Substantia nigra (tissue), 51 donors: ENCODE measurements at places on chromosomes 6 and 20.

GRCh38 chr6:53703047-53703446 lies 37.5 kb upstream of the KLHL31 start:
- DNase-seq = no peak

DNA sequence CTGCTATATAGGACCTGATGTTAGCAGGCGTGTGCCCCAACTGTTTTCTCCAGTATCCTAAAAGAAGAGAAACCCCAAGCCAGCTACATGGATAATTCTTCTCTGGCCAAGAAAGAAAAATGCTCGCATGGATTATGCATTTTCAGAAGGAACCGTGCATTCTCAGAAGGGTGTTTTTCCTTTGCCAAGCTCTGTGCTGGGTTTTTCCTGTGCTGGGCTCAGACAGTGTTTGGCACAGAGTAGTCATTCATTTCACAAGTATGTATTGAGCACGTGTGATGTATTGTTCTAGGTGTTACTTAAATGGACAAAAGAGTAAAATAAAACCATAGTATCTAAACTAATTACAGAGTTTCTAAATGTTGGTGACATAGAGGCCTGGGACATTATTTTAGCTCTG lies 62.7 kb upstream of the ZNF133 start:
- DNase-seq = no peak

DNA sequence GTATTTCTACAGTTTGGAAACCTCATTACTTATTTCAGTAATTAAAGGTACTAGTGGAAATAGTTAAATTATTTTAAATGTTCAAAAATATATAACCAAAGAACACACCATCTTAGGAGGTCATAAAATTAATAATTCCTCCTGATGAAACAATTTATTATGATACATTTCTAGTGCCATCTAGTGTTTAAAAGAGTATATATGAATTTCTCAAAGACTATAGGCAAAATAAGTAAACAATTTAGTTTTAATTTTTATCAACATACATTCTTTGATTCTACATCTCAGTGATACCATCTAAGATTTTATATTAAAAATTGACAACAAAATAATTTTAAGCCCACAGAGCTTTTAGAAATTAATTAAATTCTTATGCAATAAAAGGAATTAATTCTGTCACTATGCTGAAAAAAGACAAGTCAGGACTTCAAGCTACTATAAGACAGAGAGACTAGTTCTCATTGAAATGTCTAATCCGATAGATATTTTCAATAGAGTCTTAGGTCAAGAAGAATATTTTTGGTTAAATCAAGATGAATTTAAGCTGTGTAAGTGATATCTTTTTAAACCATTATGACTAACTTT lies 107.8 kb upstream of the RNF217 start:
- DNase-seq = no peak

GRCh38 chr20:48352042-48352441 lies 475.8 kb downstream of the PREX1 start:
- DNase-seq = no peak

DNA sequence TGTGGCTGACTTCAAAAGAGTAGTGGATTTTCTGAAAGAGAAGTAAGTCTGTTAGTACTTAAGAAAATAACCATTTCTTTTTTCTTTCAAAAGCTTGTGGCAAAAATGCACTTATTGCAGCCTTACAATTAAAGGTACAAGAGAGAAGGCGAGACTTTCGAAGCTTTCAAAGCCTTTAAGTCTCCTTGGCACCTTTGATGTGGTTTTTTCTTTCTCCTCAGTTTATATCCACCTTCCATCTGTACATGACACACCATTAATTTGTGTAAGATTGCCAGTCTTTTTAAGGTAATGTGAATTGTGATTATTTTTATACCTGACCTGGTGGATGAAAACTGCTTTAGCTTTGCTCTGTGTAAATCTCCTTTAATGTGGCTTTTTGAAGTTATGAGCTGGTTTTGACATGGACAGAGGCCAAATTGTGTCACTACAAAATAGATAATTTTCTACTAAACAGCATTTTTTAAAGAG lies 466.1 kb downstream of the CDKAL1 start:
- no peak for DNase-seq

DNA sequence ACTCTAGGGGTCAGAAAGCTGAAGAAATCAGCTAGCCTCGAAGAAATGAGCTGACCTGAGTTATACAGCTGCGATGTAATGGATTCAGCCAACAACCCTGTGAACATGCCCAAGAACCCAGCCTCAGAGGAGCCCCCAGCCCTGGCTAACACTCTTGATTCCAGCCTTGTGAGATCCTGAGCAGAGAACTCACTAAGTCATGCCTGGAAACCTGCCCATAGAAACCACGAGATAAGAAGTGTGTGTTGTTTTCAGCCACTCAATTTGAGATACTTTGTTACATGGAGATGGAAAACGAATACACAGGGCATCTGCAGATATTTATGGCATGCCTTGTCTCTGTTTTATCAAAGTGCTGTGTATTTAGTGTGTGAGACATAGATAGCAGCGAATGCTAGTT lies 265.2 kb downstream of the QKI start:
- no peak for DNase-seq

- no peak for DNase-seq
Measured at GRCh38 chr6:154550779-154551178, 40.3 kb upstream of the CNKSR3 start.

GRCh38 chr6:24554474-24554873 lies 59.7 kb downstream of the ALDH5A1 start:
- DNase-seq = no peak

- DNase-seq = no peak
Measured at GRCh38 chr20:38165089-38165965, at the start of gene TGM2. Gene TGM2 (minus strand): TSS chr20:38165270. CDS start chr20:38165198, 72 bp downstream.

DNA sequence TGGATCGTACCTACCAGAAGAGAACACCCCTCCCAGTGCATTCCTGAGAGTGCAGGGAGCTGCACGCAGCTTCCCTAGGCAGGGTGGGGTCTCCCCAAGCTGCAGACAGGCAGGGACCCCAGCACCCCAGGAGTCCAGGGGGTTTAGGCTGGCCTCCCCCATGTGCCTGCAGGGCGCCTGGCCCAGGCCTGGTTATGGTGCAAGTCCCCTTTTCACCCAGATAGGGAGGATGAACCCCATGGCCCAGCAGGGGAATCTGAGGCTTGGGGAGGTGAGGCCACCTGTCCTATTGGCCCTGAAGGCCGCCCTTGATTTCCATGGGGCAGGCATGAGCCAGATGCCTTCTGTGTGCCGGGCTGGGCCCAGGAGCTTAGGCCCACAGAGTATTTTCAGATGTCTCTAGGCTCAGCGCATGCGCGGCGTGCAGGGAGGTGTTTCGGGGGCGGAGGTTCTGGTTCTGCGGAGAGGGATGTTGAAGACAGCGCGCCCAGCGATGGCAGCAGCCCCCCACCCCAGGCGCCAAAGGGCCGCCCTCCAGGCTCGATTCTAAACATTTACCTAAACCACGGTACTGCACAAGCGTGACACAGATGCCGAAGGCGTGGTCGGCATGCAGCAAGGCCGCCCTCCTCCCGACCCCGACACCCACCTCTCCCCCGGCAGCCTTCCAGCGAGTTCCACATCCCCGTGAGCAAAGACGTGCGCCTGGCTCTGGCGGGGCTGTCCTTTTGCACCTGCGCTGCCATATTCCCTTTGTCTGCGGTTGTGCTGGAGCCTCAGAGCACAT lies 29.4 kb downstream of the COL20A1 start:
- DNase-seq = no peak

- DNase-seq = no peak
Measured at GRCh38 chr6:139253656-139254055, 38.1 kb downstream of the TXLNB start.

DNA sequence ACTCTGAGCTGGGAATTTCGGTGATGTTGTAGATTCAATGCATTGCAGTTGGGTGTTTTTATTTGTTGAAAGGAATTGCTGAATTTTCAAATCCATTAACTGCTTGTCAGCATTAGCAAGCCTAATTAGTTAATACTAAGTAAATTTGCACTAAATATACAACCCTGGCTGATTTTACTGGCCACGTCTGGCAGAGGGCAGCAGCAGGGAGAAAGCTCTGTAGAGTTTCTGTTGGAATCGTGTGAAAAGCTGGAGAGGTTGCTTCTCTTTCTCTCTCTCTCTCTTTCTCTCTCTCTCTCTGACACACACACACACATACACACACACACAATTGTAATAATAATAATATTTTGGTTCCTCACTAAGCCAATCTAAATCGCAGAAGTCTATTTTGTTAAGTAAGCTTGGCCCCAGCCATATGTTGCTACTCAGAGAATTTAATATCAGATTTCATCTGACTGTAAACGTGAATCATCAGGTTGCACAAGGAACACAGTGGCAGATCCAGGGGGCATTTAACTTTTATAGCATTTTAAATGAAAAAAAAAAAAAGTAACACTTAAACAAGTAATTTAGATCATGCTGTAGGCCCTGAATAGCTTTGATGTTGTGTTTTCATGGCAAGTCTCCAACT lies 289.5 kb downstream of the ESR1 start:
- no peak for DNase-seq

GRCh38 chr6:2523061-2523460 lies 227.7 kb downstream of the MYLK4 start:
- no peak for DNase-seq

DNA sequence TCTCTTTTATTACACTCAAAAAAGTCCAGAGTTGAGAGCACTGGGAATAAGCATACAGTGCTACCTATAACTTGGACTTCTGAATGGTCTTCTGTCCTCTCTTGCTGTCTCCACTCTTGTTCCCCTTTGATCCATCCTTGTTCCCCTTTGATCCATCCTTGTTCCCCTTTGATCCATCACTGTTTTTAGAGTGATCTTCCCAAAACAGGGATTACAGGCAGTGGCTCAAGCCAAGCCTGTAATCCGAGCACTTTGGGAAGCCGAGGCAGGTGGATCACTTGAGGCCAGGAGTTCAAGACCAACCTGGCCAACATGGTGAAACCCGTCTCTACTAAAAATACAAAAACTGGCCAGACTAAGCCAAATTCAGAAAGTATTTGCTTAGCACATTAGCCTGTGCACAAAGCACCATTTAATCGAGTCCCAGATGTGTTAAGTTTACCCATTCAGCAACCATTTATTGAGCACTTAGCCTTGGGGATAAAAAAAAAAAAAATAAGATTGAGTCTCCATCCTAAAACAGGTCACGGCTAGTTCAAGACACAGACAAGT lies 65.0 kb upstream of the NHSL1 start:
- no peak for DNase-seq

- no peak for DNase-seq
Measured at GRCh38 chr20:20318365-20319161, 49.3 kb upstream of the INSM1 start.

DNA sequence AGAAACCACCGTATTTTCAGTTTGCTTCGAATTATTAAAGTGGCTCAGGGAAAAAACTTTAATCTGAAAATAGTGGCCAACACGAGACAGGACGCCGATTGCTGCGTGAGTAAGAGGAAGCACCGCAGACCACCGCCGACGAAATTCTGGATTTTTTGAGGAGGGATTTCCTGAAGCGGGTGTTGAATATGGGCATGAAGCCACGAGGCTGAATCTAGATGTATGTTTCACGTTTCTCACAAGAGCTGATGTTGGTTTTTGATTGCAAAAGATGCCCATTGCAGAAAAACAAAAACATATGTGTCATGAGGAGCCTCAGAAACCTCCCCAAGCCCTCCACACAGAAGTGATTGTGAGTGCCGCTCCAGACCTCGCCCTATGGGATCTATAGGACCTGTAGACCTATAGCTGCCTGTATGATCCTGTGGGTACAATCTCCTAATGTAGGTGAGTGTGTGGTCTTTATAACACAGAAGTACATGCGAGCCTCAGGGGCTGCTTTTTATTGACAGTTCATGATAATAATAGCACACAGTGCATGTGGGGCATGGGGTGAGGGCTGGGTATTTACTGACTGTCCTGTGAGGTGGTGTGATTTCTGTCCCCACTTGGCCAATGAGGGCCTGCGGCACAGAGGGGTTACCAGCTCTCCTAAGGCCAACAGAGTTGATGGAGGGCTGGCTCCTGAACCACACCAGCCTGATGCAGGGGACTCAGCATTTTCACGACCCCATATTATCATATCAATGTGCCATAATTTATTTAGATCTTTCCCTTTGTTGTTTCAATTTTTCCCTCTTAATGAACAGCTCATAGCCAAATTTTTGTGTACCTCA lies 243.9 kb downstream of the DLL1 start:
- no peak for DNase-seq

DNA sequence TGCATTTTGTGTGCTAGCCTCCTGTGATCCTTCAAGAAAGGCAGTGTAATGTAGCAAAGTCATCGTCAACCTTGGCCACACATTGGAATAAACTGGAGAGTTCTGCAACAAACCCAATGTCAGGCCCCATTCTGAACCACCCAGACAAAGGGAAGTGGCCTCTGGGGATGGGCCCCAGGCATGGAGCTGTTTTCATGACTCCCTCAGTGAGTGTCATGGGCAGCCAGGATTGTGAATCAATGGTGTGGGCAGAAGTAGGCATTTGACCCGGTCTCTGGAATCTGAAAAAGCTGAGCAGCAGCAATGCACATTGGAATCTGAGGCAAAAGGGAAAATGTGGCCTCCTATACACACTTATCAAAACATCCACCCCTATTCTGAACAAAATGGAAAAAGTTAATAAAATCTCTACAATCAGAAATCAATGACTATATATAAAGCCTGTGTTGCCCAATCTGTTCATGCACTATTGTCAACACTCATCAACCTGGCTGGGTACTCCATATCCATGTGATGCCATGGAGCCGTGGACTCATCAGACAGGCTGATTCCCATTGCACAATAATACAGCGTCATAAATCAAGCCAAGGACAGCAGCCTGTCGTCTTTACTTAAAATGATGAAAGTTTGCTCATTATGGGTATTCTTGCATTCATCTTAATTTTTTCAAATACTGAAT lies 134.9 kb upstream of the STMND1 start:
- no peak for DNase-seq

GRCh38 chr20:25294459-25295385 lies 46.8 kb downstream of the PYGB start:
- DNase-seq = peak; percentile 54

GRCh38 chr6:115617031-115617430 lies 443.7 kb downstream of the FRK start:
- DNase-seq = no peak

GRCh38 chr6:128504003-128504654 lies 16.3 kb downstream of the PTPRK start:
- DNase-seq = no peak

GRCh38 chr6:6699741-6700367 lies 111.3 kb downstream of the LY86 start:
- peak; percentile 17 for DNase-seq

DNA sequence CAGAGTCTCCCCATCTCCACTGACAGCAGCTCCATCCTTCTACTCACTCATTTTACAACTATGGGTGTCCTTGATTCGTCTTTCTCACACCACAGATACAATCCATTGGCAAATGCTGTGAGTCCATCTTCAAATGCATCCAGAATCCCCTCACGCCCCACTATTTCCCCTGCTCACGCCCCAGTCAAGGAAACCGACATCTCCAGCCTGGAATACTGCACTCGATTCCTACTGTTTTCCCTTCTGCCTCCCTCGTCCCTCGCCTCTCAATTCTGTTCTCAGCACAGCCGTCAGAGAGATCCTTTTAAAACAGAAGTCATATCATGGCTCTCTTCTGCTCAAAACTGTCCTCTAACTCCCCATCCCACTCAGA lies 4.7 kb downstream of the HLA-B start:
- DNase-seq = no peak

GRCh38 chr6:136926383-136926782 lies 4.3 kb downstream of the SLC35D3 start:
- no peak for DNase-seq
